ENCODE measurements at places on chromosomes 12 and 14. TPM values are rescaled to one million over a fixed set of nuclear protein-coding genes. Genes with fewer than 3 reads are reported as not detected.

The KRT3 gene
- not detected for total RNA-seq

The INSM2 gene
- total RNA-seq, result not detected

The RASAL1 gene
- 0.92 TPM for total RNA-seq

The ARHGEF25 gene
- total RNA-seq, result 26.2 TPM

The HSPA2 gene
- 16.2 TPM for total RNA-seq

The RILPL2 gene
- 6.2 TPM for total RNA-seq

The ANO6 gene
- 91.4 TPM for total RNA-seq

The POP5 gene
- total RNA-seq, result 50.9 TPM

The ADCY4 gene
- total RNA-seq, result 29.0 TPM

The PIP4K2C gene
- total RNA-seq, result 36.1 TPM

The FOXN4 gene
- not detected for total RNA-seq

The KERA gene
- not detected for total RNA-seq

DNA sequence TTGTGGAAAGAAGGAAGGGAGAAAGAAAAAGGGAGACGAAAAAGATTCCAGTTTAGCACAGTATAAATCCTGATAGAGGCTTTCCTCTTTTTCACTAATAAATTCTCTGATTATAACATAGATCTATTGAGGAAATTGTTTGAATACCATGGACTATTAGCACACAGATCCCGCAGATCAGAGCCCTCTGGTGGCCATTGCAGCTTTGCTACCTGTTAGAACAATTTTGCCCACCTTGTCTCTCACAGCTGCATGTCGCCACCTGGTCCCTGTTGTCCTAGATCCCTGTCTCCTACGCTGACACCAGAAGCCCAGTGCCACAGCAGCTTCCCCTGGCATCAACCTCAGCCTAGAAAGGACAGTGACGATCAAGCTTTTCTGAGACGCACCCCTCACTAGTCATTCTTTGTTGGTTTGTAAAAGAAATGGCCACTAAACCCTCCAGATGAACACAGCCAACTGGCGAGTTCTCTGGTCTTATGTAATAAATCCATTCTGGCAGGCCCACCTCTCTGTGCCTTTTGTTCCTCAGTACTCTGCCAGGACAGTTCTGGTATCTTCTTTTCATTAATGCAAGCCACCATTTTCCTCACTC is 9.9 kb downstream of the GPHB5 start:
- DNase-seq, result no peak

DNA sequence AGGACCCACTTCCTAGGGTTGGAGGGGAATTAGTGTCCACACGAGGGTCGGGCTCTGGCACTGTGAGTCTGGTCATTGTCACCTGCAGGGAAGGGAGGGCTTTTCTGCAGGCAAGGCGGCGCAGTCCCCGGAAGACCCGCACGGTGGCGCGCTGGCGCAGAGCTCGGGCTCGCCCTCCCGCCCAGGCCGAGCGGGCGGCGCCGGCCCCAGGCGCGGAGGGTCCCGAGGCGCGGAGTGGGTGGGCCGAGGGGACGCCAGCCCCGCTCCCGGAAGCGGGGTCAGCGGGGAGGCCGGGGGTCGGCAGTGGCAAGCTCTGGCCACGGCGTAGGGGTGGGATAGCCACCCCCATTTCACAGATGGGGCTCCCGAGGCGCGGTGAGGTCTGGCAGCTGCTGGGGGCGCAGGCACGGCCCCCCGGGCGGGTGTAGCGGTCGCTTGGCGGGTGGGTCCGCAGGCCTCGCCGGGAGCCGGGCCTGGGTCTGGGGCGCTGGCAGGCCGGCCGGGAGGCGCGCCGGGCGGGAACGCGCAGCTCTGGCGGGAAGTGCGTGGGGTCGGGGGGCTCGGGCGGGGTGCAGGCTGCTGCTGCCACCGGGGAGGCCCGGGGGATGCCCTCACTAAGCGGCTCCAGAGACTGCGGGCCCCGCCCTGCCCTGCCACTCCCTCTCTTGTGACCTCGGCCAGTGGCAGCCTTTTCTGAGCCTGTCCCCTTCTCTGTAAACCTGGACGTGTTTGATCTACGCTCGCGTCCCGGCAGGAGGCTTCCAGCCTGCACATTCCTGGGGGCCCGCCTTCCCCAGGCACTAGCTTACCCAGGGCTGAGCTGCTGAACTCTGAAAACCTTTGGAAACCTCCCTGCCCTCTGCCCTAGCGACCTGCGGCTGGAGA is 46.1 kb downstream of the CYP46A1 start:
- DNase-seq, result peak; percentile 69

GRCh38 chr14:32078023-32078857 is 1.1 kb downstream of the ARHGAP5 start:
- DNase-seq, result peak; percentile 24

GRCh38 chr12:31315784-31316465 is 10.0 kb downstream of the SINHCAF start:
- no peak for DNase-seq

DNA sequence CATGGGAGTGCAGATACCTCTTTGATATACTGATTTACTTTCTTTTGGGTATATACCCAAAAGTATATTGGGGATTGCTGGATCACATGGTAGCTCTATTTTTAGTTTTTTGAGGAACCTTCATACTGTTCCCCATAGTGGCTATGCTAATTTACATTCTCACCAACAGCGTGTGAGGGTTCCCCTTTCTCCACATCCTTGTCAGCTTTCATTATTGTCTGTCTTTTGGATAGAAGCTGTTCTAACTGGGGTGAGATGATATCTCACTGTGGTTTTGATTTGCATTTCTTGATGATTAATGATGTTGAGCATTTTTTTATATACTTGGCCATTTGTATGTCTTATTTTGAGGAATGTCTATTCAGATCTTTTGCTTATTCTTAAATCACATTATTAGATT is 44.1 kb upstream of the JDP2 start:
- DNase-seq, result no peak

- no peak for DNase-seq
Observed at GRCh38 chr14:90416720-90417119, 19.9 kb downstream of the CALM1 start.

GRCh38 chr14:54763761-54764160 is 138.9 kb downstream of the GCH1 start:
- no peak for DNase-seq

DNA sequence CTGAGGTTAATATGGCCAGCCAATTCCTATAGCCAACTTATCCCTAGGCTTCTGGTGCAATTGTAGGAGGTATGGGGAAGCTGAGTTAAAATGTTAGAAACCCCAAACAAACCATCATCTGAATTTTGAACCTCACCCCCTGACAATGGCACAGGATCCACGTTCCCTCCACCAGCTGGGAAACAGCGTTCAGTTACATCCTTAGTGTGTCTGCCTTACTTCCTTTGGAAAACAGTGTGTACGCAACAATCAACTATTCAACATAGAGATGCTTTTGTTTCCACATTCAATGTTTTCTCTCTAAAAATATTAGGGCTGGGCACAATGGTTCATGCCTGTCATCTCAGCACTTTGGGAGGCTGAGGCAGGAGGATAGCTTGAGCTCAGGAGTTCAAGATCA is 203.4 kb downstream of the TTC7B start:
- DNase-seq, result no peak

DNA sequence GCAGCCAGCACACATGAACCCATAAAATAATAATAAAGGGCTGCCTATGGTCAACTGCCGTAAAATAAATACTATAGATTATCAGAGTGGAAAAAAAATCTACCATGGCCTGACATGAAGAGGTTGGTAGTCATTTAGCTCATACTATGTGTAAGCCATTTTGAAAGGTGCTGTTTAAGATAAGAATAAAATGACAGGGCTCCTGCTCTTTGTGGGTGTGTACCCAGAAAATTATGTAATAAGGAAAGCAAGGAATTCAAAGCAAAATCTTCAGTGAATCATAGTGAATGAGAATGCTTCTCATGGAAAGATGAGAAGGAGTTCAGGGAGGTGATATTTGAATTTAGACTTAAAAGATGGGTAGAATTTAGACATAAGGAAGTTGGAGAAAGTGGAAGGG is 42.9 kb upstream of the PPM1H start:
- no peak for DNase-seq

DNA sequence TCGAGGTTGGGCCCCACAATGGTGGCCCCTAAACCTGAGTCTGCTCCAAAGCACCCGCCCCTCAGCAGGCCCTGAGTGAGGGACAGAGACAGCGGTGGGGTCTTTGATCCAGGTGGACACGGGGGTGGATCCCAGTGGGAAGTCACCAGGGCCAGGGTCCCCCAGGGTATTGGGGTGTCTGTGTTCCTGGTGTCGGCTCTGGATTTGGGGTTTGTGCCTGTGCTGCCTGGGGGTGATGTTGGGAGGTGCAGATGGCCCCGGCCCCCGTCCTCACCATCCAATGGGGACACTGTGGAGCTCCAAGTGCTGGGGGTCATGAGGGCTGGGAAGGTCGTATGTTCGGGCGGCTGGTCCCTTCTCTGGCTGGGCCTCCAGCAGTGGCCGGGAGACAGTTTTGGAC is 354.2 kb downstream of the TMEM121 start:
- DNase-seq, result no peak

DNA sequence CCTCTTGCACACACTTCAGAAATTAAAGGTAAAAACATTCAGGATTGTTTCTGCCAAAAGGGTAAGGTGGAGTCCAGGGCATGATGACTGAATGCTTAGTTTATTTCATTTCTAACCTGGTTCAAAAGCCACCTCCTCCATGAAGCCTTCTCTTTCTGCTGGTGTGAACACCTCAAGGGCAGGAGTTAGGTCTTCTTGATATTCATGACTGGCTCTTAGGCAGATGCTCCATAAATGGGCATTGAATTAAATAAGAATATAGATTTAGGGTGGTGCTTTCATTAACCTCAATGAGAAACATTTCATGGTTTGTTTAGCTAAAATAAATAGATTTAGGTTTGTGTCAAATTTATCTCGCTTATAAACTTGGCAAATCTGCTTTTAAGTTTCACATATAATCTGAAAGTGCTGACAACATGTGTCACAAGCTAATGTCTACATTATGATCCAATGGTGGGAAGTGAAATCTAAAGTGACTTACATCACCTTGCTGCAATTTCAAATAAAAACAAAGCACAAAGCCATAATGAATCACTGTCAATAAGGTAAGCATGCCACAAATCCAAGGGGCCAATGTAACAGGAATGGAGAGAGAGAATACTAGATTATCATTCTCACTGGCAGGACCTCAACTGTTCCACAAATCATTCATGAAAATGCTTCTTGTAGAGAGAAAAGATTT is 72.7 kb upstream of the GRIP1 start:
- DNase-seq, result no peak

DNA sequence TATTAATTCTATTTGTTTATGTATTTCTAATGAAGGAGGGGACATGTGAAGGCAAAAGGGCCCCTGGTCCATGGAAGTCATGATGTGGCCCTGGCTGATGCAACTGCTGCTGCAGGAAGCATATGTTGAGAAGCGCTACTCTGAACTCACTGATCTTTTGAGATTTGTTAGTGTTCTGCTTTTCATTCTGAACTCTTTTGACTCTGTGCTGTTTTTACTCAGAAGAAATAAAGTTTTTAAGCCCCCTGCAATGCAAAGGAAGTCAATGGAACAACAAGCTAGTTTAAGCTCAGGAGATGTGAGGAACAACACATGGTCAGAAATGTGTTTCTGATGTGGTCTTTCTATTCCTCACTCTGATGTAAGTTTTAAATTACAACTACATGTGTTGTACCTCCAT is 88.9 kb upstream of the BTG1 start:
- no peak for DNase-seq

DNA sequence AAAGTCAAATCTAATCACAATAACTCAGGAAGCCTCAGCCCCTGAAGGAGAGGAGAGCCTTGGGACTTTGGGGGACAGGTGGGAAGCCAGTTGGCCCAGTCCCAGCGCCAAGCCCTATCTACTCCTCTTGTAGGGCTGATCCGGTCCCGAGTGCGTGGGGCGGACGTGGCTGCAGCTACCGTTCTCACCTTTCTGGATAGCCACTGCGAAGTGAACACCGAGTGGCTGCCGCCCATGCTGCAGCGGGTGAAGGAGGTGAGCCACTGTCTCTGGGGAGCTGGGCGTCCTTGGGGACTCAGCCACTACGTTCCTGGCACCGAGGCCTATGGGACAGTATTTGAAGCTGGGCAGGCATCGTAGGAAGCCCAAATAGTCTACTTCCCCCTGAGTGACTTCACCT is 68.4 kb downstream of the GALNT16 start:
- DNase-seq, result no peak

GRCh38 chr12:19938031-19938430 is 430.3 kb upstream of the PDE3A start:
- no peak for DNase-seq

GRCh38 chr14:102554821-102555819 is 37.3 kb upstream of the RCOR1 start:
- DNase-seq, result no peak

- DNase-seq, result no peak
Observed at GRCh38 chr12:120453977-120454376, 7.7 kb downstream of the GATC start.

GRCh38 chr14:66643344-66643743 is 135.4 kb downstream of the GPHN start:
- no peak for DNase-seq

GRCh38 chr14:94045101-94045500 is 19.0 kb downstream of the OTUB2 start:
- no peak for DNase-seq

- no peak for DNase-seq
Observed at GRCh38 chr12:132490422-132491137, 629 bp downstream of the FBRSL1 start.

DNA sequence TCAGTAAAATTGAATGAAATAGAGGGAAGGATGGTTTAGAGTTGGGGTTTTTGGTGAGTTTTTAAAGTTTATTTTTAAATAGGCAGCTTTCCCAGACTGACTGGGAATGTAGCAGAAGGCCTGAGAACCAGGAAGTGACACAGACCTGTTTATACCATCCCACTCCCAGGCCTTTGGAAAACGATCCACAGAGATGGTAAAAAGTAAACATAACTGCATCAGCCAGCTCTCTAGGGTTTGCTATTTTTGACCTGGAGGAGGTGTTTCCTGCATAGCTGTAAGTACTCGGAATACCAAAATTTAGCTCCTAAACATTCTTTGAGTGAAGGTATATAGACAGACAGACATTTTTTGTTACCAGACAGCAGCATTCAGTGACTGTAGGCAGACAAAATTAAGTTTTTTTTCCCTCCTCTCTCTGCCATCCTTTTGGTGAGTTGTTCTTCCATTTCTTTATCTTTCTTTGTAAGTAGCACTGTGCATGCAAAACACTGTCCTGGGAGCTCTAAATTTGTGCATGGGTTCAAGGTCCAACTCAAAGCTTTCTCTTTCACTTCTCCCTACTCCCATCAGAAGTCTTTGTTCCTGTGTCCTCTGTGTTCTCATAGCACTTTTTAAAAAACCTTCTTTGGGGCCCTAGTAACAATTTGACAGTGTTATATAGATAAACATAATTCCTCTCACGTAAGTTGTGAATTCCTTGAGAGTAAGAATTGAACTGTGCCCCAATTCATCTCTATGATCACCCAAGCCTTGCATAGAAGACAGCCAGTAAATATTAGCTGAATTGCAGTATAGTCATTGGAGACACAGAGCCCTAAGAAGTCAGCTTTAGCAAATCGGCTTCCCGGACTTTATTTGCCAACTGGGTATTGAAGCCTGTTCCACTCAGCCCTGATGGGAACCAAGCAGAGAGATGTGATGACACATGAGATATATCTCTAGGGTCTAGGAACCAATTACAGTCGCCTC is 37.4 kb downstream of the SUSD6 start:
- DNase-seq, result no peak

- no peak for DNase-seq
Observed at GRCh38 chr12:84542289-84542688, 370.3 kb downstream of the SLC6A15 start.

GRCh38 chr12:47616440-47616839 is 89.4 kb downstream of the RPAP3 start:
- DNase-seq, result no peak

- DNase-seq, result no peak
Observed at GRCh38 chr12:67241482-67241881, 27.7 kb upstream of the CAND1 start.

Data from mucosa of gallbladder (tissue), 1 donor.